ENCODE measurements at places on chromosomes 13 and 19.
A peak's percentile ranks its signal among the peaks of the same experiment; 100 is the strongest.

DNA sequence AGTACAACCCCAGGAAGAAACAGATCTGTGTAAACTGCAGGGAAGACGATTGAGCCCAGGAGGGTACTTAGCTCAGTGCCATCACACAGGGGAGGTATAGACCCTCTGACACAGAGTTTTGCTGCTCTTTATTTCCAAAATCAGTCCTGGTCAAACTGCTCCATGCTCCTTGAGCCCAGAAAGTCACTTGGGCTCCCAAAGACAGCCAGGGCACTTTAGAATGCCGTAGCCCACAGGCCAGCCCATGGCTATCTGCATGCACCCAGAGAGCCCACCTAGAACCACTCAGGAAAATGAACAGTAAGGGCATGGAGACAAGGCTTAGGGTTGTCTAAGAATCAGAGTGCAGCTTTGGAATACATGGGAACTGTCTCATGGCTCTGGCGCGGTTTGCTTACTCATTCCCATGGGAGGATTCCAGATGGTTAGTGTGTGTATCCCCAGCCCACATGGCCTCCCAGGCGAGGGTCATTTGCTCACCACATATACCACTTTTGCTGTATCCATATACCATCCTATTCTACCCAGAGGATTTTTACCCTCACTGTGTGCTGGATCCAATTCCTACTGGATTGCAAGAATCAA lies 14.7 kb upstream of the PDCD5 start:
- DNase-seq = peak; percentile 48

- DNase-seq = no peak
These were observed 124.5 kb downstream of the AKAP11 start for GRCh38 chr13:42396501-42396900.

GRCh38 chr19:21519488-21519887 lies 14.1 kb downstream of the ZNF429 start:
- no peak for DNase-seq

DNA sequence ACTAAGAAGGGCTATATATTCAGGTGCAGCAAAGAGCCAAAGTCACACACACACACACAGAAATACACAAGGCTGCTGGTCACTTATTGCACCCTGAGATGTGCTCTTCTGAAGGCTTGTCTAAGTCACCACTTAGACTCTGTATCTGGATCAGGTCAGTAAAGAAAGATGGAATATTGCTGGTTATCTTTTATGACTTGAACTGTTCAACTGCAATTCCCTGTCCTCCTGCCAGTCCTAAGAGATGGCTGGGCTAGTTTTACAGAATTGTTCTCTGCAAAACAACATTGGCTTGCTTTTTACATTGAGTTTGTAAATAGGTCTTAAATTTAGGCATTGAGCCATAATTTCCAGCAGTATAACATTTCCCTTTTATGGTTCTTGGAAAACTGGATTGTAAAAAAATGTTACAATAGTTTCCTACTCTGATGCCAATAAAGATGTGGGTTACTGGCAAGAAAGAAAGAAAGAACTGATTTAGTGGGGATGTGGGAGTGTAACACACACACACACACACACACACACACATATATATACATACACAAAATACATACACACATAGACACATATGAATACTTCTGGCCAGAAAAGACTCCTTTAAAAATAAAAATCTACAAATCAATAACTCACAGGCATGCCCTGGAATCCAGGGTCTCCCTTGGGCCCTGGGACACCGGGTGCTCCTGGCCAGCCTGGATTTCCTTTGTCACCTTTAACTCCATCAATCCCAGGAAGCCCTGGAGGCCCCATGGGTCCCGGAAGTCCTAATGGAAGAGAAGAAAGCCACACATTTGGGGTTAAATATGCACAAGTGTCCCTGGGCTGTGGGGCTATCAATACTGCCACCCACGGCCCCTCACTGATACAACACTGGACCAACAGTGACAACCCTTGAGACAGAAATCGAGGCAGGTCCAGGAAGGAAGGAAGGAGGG lies 137.7 kb downstream of the COL4A1 start:
- DNase-seq = no peak

DNA sequence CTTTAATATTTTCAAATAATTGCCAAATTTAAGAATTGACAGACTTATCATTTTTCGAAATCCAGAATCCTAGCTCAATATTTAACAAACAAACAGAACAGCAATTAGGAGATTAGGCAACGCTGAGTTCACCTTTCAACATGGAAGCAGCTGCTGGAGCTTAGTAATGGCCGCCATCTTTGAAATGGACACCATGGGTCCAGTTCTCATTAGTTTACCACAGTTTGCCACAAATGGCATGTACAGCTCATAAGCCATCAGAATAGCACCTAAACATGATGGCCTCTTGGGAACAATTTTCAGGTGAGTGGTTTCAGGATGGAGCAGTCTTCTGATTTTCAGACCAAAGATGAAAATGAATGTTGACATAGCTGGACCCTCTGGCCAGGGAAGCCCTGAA lies 313.6 kb upstream of the OBI1 start:
- no peak for DNase-seq

GRCh38 chr19:4359627-4360000 lies 16.3 kb downstream of the MPND start:
- no peak for DNase-seq

DNA sequence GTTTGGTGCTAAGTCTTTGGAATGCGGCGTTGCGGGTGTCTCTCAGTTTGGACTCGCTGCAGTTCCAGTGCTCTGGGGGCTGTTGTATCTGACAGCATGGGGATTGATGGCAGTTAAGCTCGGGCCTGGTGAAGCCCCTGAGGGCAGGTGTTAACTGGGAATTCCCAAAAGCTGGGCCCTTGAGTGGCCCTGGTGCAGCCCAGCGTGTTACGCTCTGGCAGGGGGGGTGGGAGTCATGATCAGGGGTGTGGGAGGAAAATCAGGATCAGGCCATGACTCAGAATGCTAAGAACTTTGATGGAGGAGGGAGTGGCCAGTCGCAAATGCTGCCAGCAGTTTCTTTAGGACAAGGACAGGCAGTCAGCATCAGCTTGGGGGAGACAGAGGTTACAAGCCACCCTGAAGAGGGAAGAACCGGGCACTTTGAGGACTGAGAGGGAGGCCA lies 19.6 kb downstream of the AP2A1 start:
- peak; percentile 42 for DNase-seq

GRCh38 chr13:92272177-92272576 lies 873.8 kb downstream of the GPC5 start:
- no peak for DNase-seq

DNA sequence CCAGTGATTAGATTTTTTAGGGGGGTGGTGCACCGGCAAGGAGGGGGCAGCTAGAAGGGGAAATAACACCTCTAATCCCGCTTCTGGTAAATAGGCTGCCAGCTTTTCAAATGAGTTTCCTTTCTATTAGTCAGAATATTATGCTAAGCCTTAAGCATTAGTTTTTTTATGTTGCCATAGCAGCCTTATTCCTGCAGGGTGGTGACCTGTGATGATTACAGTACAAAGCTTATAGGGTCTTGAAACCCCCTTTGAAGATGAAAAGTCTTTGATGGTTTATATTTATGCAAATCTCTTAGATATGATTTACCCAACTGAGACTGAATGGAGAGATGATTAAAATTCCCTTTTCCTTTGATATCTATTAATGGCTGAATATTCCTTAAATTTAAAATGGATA lies 109.8 kb downstream of the ZIC5 start:
- DNase-seq = no peak

DNA sequence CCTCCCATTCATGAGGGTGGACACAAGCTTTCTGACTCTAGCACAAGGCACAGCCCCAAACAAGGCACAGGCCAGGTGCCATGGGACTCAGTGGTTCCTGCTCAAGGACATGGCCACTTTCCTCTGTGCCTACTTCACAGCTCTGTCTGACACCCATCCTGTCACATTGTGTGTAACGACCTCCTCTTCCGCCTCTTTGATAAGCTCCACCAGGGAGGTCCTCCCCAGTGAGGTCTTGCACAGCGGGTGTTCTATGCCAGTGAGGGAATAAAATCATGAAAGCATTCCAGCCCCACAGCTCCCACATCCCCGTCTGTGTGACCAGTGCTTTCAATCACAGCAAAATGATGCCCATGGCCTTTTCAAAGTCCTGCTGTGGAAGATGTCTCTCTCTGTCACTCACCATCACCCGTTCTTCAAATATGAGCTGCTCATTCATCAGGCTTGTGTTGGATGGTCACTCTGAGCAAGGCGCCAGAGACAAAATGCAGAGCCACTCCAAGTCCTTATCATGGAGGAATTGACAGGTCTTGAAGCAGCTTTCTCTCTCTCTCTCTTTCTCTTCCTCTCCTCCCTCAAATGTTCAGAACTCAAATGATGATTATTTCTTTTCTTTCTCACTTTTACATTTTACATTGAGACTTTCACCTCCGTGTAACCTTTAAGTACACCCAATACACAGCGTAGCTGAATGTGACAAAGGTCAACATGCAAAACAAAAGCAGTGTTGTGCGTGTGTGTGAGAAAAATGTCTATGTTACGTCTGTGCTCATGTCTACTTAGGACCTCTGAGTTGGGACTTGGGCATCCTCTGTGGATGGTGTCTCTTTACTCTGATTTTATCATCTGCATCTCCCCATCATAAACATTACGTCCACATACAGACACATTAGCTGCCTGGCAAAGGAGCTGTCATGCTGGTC lies 8.0 kb upstream of the SPATA13 start:
- DNase-seq = no peak

DNA sequence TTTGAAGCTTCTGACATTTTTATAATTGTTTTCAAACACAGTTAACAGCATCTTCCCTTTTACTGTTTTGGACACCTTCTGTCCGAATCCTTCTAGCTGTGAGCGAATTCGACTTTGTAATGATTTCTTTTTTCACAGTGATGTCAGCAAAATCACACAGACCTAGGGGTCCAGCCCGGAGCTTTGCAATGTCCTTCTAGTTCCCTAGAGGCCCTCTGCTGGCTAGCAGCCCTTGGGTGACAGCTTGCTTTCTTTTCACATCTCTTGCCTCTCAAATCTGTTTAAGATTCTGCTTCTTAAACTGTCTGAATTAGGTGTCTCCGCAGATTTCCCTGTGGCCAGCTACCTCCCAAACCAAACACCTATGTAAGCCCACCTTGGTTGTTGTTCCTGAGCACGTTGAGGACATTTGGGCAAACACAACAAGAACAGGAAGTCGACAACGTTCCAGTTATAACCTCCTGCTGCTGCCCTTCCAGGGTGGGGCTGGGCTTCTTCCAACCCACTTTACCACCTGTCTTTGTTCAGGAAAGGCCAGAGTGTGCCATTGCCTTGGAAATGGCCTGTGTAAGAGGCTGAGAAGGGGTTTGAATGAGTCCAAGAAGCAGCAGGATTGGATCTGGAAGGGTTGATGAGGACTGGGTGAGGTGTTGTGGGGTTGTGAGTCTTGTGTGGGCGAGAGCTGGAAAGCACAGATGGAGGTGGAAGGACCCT lies 123.1 kb downstream of the ATP8A2 start:
- DNase-seq = no peak

DNA sequence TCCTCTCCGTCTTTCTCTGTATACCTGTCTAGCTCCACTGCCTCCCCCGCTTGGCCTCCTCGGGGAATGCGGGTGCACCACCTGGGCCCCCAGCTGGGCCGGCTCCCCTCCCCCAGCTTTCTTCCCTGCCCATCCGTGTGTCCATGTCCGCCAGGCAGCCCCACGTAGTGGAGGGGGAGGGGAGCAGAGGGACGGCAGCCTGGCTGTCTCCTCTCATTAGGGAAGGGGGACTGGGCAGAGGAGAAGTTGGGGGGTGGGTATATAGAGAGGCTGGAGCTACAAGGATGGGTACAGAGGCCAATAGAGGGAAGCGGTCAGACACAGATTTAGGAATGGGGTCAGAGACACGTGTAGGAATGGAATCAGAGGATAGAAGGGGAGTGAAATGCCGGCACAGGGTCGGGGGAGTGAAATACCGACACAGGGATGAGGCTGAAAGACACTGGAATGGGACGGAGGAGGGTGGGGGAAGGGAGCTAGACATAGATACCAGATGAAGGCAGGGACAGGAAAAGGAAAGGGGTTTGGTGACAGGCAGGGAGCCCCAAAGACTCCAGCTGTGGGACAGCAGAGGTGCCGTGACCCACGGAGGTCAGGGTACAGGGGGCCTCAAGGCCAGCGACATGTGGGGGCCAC lies 2.8 kb downstream of the NECTIN2 start:
- no peak for DNase-seq

DNA sequence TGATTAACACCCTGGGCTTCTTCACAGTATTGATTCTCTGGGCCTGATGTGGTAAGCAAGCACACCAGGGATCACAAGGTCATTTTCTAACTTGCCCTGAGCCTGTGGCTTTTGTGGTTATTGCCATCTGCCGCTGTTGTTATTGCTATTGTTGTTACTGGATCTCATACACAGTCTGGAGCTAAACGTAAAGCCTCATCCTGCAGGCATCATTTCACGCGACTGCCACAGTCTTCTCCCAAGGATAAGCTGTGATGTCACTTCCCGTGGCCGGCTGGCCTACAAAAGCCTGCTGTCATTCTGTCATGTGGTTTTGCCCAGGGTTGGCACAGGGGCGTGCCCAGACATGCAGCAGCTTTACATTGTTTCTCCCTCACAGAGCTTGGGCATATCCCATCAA lies 154.0 kb upstream of the GPR12 start:
- no peak for DNase-seq

DNA sequence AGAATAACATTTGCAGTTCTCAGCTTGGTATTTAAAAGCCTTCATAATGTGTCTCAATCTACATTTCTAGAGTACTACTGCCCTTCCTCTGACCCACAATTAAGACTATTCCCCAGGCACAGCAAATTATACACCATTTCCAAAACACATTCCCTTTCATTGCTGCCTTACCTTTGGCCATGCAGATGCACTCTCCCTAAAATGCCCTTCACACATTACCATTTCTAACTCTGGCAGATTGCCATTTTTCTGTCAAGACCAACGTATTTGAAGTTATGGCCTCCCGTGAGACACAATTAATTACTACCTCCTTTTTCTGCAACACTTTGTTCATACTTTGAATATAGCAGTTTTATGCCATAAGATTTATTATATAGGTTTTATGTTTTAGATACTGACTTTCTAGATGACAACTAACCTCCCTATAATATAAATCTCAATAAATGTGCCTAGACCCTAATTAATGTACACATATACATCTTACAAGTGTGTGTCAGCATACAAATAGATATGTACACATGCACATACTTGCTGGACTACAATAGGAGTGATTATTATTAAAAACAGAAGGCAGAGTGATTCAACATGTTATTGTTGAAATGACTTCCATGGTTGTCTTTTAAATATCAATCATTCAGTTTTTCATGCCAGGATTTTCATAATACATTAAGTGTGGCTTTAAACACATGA lies 2902.5 kb downstream of the PCDH9 start:
- peak; percentile 21 for DNase-seq

DNA sequence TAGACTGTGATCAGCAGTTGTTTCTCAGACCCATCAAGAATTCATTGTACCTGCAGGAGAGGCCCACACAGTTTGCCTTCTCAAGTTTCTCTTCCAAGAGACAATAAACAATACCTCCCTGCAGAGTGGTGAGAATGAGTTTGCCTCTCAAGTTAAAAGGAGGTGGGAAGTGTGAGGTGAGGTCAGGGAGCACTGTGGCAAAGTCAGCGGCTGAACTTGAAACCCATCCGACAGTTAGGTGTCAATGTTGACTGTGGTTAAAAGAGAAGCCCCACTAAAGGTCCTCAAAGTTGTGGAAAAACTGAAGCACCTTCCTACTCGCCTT lies 72.9 kb upstream of the TSC22D1 start:
- no peak for DNase-seq

All from fibroblast of upper back skin (primary cell).